Stimulated activated memory B cell treated with anti-CD40 and anti-IgM and Interleukin-4, amounts not matched to agents 10 μg/mL and 1 μg/mL and 100 μg/mL, for 72 hours (primary cell): ENCODE measurements at places on chromosomes 5 and 9.
A peak's percentile ranks its signal among the peaks of the same experiment; 100 is the strongest.

GRCh38 chr9:33661176-33661575 is 134.2 kb upstream of the PRSS3 start:
- no peak for ATAC-seq

GRCh38 chr5:3740546-3741373 is 145.1 kb downstream of the IRX1 start:
- no peak for ATAC-seq

DNA sequence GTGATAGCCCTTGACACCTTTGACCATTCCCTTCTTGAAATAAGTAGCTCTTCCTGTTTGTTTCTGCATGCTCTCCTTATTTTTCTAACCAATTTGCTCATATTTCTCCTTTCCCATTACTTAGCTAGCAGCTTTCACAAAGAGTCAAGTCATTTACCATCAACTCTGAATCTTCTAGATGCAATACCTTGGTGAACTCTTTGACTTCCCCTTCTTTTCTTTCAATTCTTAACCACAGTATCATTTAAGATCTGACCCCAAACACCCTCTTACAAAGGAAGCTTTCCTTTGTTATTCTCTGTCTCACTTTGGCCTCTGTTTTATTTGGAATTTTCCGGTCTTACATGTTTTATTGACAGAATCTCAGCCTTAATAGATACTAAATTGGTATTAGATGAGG is 14.0 kb downstream of the NFX1 start:
- ATAC-seq = no peak

- ATAC-seq = no peak
Measured at GRCh38 chr5:102867992-102868662, 113.0 kb downstream of the PAM start.

DNA sequence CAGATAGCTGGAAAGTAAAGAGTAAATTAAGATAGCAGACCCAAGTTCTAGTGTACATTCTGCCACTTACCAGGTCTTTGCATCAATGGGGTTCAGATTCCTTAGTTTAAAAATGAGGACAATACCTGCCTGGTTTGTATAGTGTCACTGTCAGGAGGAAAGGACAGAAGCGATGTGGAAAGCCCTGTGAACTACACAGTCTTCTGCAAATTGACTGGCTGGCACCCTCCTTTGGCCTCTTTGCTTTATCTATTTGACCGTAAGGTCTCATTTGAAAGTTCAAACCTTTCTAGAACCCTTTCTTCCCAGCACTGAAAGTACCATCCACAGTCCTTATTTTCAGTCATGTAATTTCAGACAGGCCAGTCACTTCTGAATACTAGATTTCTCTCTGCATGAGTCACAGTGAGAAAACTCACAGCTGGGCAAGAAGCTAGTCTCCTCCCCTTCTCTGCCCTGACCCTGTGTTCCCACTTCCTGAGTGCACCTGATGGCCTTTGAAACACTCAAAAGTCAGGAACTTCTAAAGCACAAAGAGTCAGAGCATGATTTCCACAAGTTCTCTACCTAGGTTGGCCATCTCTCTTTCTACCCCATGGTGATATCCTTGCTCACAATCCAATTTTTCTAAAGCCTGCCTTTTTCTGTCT is 91.3 kb upstream of the RASEF start:
- no peak for ATAC-seq

DNA sequence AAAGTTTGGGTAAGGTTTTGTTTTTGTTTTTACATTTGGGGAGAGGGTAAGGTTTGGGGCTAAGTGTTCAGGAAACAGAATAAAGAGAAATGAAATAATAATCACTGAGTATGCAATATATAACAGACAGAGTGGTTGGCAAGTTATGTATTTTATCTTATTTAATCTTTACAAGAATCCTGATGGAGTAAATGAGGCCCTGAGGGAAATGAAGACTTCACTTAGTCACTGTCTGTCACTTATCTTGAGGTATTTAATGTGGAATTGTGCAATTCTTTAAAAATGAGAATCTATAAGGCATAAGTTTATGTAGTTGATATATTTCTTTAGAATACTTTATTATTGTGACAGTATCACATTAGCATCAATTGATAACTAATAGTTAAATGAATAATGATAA is 48.1 kb downstream of the TEK start:
- no peak for ATAC-seq

- ATAC-seq = no peak
Measured at GRCh38 chr9:98491231-98491651, 217.5 kb downstream of the GABBR2 start.

- no peak for ATAC-seq
Measured at GRCh38 chr5:150507474-150508276, at the start of gene NDST1. Gene NDST1, plus strand, starts transcription at chr5:150508131. Its CDS starts 13,124 bp downstream, at chr5:150521255.

DNA sequence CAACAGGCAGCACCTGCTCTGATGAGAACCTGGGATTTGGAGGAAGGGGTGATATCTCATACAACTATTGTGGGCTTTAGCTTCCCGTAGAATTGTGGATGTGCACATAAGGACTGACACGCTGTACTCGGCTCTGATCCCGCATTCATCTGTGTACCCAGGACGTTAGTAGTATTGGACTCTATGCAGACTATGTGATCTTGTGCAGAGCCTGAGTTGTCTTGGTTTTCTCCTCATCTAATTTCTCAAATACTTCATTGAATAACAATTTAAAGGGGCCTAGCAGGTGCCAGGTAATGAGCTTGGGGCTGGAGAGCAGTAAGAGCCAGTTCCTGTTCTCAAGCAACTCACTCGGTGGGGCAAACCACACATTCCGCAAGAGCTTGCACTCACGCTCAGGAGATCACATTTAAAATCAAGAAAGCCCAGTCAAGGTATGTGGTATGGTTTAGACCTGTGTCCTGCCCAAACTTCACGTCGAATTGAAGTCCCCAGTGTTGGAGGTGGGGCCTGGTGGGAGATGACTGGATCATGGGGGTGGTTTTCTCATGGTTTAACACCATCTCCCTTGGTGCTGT is 14.8 kb downstream of the C5orf15 start:
- ATAC-seq = no peak

DNA sequence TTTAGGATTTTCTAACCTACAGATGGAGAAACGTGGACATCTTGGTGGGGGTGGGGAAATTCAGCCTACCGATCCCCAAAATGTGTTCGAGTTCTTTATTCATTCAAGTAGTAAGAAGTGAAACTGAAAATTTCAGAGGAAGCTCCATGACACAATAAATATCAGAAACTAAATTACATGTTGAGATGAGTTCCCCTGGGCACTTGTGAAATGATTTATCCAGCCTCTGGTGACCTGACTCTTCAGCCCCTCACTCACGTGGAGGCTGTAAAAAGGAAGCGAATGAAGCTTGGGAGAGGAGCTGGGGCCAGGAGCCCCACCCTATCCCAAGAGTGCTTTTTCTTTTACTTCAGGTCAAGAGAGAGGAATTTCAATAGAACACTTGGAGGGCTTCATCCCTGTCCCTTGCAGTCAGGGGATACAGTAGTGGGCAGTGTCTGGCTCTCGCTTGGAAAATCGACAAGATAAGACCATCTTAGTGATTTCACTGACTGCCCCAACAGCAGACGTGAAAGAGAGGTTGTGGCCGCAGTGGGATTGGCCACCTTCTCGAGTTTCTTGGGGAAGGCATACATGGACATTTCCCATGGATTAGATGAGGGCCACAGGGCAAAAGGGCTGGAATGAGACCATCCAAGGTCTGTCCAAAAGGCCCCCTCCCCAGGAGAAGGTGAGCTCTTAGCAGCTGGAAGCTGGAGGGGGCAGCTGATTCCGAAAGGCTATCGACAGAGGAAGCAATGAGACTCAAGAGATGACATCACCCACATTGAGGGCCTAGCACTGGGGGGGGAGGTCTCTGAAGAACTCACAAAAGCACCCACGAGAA is 76.8 kb upstream of the SH3PXD2B start:
- no peak for ATAC-seq

DNA sequence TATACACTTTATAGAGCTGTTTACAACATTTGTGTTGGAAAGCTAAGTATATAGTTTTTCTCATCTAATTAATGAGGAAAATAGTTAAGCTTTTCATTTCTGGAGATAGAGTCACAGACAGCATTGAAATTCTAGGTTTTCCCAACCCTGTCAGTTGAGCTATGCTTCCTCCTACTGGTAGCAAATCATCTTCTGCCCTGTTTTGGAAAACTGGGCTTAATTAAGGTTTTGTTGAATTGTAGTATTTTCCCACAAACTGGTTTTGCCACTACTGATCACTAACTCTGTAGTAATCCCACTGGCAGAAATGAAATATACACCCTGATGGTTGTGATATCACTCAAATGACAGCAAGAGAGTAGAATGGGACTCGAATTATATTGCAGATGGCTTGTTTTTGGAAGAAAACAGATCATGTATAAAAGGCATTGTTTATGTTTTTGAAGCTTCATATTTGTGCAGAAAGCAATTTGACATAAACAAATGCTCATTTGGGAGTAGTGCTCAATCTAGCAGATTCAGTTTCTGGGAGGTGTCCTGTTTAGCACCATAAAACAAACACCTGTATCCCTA is 46.6 kb downstream of the CD180 start:
- no peak for ATAC-seq

- ATAC-seq = peak; percentile 78
Measured at GRCh38 chr5:142783601-142784341, 13.6 kb downstream of the ARHGAP26 start.

- ATAC-seq = no peak
Measured at GRCh38 chr9:87557996-87558395, 60.3 kb downstream of the DAPK1 start.

GRCh38 chr9:35723908-35724307 is 8.1 kb downstream of the TLN1 start:
- no peak for ATAC-seq

DNA sequence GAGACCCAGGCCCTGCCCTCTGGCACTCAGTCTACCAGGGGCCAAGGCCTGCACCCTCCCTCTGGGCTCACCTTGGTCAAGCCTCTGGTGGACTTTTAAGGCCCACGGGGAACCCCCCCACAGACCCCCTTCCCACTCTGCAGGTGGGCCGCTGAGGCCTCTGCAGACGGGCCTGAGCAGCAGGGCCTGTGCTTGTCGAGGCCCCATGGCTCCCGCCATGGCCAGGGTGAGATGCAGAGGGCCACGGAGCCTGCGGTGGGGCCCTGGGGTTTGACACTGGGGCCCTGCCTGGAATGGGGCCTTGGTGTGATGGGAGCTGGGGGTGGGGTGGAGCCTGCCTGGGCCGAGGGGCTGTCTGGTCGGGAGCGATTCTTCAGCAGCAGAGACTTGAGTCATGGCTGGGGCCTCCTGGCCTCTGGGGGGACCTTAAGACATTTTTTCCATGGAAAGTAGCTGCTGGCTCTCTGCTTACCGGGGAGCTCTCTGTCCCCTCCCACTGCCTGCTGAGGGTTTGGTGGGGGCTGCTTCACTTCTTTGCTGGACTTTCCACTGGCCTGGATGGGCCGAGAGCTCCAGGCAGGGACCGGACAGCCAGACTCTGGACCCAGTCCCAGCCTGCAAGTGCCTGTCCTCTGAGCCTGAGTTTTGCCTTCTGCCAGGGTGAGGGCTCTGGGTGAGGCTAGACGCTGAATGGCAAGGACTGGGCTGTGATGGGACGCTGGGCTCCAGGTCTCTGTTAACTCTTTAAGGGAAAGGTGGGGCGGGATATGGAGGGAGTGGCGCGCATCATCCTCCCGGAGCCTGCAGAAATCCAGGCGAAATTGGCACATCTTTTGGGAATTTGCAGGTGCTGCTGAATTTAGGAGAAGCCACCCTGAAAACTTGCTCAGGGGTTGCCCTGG is 132.2 kb downstream of the RXRA start:
- ATAC-seq = no peak

DNA sequence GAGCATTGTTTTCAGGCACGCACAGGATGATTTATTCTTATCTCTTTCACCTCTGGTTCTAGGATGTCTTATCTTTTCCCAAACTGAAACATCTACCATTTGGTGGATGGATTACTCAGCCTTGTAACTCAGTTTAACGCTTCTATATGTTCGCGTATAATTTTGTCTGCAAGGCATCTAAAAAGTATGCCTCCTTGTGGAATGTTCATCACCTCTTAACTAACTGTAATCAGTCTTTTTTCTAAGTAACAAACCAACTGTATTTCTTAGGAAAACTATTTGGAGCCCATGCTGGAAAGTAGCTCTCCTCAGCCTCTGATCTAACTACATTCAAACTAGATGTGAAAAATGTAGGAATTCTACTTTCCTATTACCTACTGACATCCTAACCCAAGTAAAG is 11.5 kb upstream of the F2RL2 start:
- ATAC-seq = no peak

- no peak for ATAC-seq
Measured at GRCh38 chr5:92145852-92146251, 762.7 kb upstream of the ARRDC3 start.

DNA sequence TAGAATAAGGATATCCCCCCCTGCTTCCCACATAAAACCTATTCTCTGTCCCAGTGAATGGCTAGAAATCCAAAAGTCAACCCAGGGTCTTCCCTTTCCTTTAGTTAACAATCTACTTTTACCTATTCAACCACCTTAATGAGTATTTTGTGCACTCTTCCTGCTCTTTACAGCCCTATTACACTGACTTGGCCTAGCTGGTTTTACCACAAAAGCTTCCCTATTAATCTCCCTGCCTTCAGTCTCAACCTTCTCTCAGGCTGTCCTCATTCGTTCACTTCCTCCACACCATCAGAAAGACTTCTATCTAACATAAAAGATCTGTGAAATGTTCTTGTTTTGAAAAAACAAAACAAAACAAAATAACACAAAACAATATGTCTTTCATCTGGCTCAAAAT is 16.2 kb downstream of the CTNNAL1 start:
- ATAC-seq = no peak

GRCh38 chr5:101728933-101729332 is 567.2 kb downstream of the SLCO4C1 start:
- peak; percentile 20 for ATAC-seq

GRCh38 chr5:131550606-131551005 is 84.4 kb downstream of the RAPGEF6 start:
- no peak for ATAC-seq

- ATAC-seq = no peak
Measured at GRCh38 chr5:65508978-65509377, 27.3 kb upstream of the ADAMTS6 start.

- ATAC-seq = no peak
Measured at GRCh38 chr5:122170620-122171019, 41.3 kb downstream of the ZNF474 start.

DNA sequence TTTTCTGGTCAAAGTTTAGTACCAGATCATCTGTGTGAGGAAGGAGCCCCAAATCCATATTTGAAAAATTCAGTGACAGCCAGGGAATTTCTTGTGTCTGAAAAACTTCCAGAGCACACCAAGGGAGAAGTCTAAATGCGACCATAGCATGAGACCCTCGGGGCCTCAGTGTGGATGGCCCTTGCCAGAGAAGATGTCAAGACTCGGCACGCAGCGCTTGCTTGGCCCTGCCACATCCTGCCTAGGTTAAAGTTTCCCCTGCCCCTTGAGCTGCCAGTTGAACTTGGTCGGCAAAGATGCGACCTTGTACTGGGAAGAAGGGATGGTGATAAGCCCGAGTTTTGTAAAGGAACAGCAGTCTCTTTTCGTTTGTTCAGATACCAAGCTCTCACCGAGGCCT is 65.8 kb downstream of the IL31RA start:
- ATAC-seq = no peak

GRCh38 chr9:121213136-121213806 is 11.6 kb upstream of the RAB14 start:
- peak; percentile 63 for ATAC-seq

- ATAC-seq = no peak
Measured at GRCh38 chr5:69231851-69232250, 2.8 kb upstream of the CDK7 start.

GRCh38 chr5:84411832-84412605 is 27.3 kb upstream of the EDIL3 start:
- no peak for ATAC-seq
